Iris pigment epithelial cell (primary cell): ENCODE measurements at places on chromosomes 12 and 14.

GRCh38 chr14:88879022-88879421 lies 54.6 kb downstream of the TTC8 start:
- peak; percentile 93 for DNase-seq

DNA sequence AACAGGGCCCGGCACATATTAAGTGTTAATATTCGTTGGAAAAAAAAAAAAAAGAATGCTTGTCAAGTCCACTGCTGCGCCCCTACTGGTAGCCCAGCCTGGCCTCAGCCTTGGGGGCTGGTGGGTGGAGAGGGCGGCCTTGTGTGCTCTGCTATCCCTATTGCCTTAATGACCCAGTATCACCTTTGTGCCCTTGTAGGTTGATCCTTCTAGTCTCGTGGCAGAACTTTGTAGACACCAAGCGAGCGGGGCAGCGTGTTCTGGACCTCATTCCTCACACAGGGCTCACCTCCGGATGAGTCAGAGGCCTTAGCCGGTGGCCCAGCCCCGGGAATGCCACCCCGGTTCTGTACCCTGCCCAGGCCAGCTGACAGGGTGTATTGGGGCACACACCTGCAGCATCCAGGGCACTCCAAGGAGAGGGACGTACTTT lies 1.8 kb upstream of the RCOR1 start:
- DNase-seq = peak; percentile 42

DNA sequence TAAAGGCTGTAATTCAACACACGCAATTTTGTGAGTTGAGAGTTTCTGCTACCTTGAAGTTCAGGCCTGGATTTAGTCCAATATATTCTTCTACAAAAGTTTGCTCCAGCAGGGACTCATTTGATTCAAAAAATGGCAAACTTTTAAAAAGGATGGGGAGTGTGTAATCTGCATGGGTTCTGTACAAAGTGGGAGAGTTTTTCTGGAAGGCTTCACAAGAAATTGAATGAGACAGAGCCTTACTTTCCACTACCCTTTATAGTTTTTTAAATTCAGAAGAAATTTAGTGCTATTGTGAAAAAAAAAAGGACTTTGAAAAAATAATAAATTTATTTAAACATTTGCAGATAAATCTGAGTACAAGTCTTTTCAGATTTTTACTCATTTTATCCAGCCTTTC lies 116.9 kb downstream of the METTL25 start:
- no peak for DNase-seq

GRCh38 chr12:50188241-50188781 lies 21.1 kb upstream of the CERS5 start:
- DNase-seq = peak; percentile 85

- DNase-seq = no peak
Measured at GRCh38 chr14:64516969-64517368, 12.4 kb downstream of the ZBTB1 start.

DNA sequence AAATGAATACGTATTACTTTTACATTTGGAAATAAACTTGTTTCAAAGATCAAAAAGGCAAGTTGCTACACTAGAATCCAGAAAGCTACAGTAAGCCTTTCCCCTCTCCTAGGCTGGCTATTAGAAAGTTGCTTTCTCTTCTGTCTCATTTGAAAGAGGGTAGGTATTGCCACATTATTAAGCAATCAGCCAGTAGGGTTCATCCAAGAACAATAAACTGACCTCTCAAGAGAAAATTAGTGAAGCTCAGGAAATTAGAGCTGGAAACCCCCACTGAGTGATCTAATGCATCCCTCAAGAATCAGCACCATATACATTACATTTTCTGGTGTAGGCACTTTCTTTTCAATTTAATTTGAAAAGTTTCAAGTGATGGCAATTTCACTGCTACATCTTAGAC lies 4.5 kb upstream of the TMEM233 start:
- peak; percentile 81 for DNase-seq
